ENCODE measurements at places on chromosomes 5 and 9. TPM values are rescaled to one million over a fixed set of nuclear protein-coding genes. Genes with fewer than 3 reads are reported as not detected.

Gene AGPAT2
- 653 TPM for polyA plus RNA-seq

DNA sequence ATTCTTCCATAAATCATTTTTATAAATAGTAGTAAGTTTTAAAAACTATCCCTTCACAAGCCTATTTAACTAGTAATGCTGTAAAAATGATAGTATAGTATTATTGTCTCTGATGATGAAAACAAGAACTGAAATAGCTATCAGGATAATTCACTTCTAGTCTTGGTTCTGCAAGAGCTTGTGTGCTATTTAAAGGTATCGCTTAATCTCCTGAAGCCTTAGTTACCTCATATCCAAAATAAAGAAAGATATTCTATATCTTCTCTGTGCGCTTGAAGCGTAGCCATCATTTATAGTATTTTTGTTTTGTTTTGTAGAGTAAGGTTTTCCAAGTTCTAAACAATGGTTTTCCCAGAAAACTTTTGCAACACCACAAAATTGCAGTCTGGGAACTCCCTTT lies 180.1 kb downstream of the TMC1 start:
- DNase-seq: no peak

GRCh38 chr9:113446323-113446740 lies 17.2 kb upstream of the RGS3 start:
- peak; percentile 67 for DNase-seq

GRCh38 chr9:14533867-14534640 lies 159.2 kb downstream of the ZDHHC21 start:
- DNase-seq: no peak

All from small intestine (tissue), 16 donors.